Stimulated activated naive CD8-positive, alpha-beta T cell treated with anti-CD3 and anti-CD28 coated beads, Interleukin-15, Interleukin-2, amounts not matched to agents 100 U/mL and 50 U/mL, for 24 hours (primary cell): ENCODE measurements at places on chromosomes 2 and 18.

GRCh38 chr2:173851141-173851641 lies 114.0 kb downstream of the SP3 start:
- DNase-seq = no peak

- no peak for DNase-seq
Observed at GRCh38 chr2:208657468-208657867, 250.9 kb downstream of the PTH2R start.

- DNase-seq = no peak
Observed at GRCh38 chr2:122244598-122245229, 489.3 kb downstream of the TSN start.

DNA sequence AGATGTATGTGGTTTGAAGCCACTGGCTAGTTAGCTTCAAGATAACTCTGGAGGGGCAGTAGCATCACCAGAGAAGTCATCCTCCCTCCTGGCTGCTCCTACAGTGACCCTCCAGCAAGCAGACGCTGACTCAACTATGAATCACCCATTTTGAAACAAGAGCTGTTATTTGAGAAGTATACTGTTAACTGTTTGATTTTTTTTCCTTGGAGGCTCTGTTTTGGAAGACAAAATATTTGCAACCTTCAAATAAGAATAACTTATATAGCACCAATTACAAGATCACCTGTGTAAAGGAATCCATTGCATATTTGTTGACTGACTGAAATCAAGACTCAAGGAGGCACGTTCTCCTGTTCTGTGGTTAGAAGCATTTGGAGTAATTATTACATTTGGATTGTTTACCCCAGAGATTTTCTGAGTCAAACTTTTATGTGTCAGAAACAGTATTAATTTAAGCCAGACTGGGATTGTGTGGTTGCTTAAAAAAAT lies 313.8 kb downstream of the MTX2 start:
- DNase-seq = no peak

DNA sequence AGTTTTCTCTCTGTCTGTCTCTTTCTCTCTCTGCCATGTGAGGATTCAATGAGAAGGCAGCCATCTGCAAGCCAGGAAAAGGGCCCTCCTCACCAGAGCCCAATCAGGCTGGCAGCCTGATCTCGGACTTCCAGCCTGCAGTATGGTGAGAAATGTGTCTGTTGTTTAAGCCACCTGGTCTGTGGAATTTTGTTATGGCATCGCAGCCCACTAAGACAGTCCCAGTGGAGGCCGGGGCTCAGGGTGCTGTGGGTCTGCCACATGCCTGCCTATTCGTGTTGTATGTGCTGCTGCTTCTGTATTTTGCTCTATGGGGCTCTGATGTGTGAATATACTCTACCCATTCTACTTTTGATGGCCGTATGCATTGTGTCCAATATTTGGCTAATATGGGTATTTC lies 139.0 kb upstream of the HS6ST1 start:
- no peak for DNase-seq

DNA sequence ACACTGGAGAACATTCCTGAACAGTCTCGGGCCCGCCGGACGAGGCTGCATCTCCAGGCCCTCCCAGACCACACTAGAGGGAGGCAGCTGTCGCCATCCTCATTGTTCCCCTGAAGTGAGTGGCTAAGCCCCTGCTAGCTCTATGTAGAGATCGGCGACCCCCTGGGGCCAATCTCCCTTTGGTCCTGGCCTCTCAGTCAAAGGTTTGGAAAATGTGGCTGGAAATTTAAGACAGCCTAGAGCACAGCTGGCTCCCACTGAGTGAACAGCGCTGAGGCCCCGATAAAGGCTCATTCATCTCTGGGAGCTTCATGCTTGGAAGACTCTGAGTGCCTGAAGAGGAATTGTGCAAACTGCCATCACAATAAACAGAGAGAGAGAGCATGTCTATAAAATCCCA lies 360.3 kb downstream of the CLIP4 start:
- DNase-seq = no peak

DNA sequence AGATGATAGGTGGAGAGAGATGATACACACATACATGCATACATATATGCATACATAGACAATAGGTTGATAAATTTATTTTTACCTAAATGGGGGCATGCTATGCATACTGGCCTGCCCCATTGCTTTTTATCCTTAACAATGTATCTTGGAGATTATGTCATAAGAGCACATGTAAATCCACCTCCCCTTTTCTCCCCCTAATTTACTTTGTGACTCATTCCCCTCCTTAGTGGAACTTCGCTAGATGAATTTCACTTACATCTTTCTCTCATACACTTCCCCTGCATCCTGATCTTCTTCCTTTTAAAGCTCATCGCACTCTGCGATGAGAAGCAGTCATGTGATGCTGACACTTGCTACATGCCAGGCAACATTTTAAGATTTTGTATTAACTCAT lies 223.6 kb downstream of the C1D start:
- DNase-seq = no peak

- DNase-seq = no peak
Observed at GRCh38 chr2:217899231-217900009, 103.4 kb downstream of the TNS1 start.

GRCh38 chr2:12110481-12110880 lies 364.0 kb downstream of the LPIN1 start:
- no peak for DNase-seq

GRCh38 chr2:64591188-64591587 lies 62.5 kb downstream of the SERTAD2 start:
- DNase-seq = peak; percentile 20

DNA sequence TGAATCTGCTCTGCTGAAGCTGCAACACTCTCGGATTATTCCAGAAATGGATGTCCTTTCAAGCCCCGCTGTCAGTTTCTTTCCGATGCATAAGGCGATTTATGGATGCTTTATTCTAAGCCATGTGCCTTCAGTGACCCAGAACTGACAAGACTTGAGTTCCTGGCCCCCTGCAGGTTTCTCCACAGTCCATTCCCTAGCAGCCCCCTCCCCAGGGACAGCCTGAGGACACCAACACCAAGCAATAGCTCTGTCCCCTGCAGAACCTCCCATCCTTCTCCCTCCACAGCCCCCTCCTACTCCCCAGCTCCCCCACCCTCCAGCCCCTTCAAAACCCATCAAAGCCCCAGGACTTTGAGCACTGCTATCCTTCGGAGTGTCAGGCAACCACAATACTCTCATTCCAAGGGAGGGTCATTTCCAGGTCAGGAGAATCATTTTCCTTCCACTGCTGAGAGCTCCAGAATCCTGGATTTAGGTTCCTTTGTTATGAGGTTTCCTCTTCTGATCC lies 24.6 kb upstream of the SPP2 start:
- no peak for DNase-seq

GRCh38 chr2:238689871-238690389 lies 158.0 kb upstream of the TWIST2 start:
- DNase-seq = no peak

DNA sequence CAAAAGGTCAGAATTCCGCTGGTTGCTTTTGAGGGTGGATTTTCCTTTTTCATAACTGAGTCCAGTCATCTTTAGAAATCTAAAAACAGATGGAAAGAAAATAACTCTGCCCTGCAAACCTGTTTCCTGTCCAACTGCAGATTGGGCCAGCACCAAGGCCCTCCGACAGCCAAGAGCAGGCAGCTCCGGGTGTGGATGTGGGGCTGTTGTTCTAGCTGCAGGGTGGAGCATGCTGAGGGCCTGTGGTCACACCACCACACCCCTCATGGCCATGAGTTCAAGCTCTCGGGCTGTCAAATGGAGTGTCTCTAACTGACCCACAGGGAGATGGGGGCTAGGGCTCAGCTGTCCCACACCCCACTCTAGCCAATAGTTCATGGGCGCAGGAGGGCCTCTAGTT lies 69.3 kb upstream of the BZW1 start:
- DNase-seq = no peak

DNA sequence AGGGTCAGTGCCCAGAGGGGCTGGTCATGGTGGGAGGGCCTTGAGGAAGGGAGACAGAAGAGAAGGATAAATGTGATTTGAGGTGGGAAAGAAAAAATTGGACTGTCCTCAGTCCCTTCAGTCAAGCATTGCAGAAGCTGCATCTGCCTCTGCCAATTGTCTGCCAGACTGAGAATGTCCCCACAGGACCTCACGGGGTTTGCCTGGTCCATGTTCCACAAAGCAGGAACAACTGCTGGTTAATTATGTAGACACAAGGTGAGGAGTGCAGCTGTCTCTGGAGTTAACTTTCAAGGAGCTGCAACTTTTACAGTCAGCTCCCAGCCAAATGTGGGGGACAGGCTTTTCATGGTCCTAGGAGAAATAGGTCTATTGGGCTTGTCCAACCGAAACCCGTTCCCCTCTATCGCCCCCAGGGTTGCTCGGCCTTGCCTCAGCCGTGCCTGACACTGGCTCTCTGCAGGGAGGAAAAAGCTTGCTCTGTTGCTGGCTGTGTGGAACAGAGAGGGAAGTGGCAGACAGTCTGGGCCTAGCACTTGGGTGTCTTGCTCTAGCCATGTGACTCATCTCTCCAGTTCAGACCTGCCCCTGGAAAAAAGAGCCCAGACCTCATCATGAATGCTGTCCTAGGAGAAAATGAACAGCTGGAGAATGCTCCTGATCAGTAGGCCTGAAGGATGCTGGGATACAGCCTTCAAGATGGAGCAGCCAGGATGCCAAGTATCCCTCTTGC lies 31.1 kb upstream of the PAX8 start:
- DNase-seq = no peak
